Endothelial cell of umbilical vein (primary cell): ENCODE measurements at places on chromosomes 12 and 14. TPM values are rescaled to one million over a fixed set of nuclear protein-coding genes. Genes with fewer than 3 reads are reported as not detected.
A peak's percentile ranks its signal among the peaks of the same experiment; 100 is the strongest.

DNA sequence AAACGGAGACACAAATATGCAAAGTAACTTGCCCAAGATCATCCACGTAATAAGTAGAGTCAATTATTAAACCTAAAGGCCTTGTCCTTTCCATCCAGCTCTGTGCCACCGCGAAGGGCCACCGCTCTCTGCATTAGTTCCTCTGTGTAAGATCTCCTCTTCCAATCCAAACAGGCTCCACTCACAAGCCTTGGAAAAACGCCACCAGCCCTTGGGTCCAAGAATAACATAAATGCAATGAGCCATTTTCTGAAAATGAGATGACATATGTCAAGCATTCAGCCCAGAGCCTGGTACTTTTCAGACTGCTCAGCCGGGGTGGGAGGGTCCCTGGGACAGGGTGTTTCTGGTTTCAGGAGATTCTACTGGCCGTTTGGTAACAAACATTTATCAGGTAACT, 30.0 kb downstream of the DGLUCY start:
- peak; percentile 80 for DNase-seq
- no peak overlapping the region for H3K4me3 ChIP-seq
- no peaks in the 10 kb centered on the region for H3K36me3 ChIP-seq
- peak overlapping the region; percentile 99 for H3K27ac ChIP-seq

GRCh38 chr12:9143137-9143536, 27.4 kb upstream of the A2M start:
- no peaks in the 10 kb centered on the region for H3K36me3 ChIP-seq
- H3K27me3 ChIP-seq = peaks cover 6% of the 10 kb centered on the region
- no peaks in the 10 kb centered on the region for H3K4me1 ChIP-seq
- no peak overlapping the region for H3K27ac ChIP-seq
- no peak for DNase-seq

GRCh38 chr12:111412830-111413441, 7.2 kb downstream of the SH2B3 start:
- H3K36me3 ChIP-seq = peaks cover 2% of the 10 kb centered on the region
- H3K4me3 ChIP-seq = no peak overlapping the region
- H3K4me1 ChIP-seq = peaks cover 64% of the 10 kb centered on the region
- peak; percentile 32 for DNase-seq
- no peaks in the 10 kb centered on the region for H3K27me3 ChIP-seq
- peak overlapping the region; percentile 87 for H3K27ac ChIP-seq

- H3K4me1 ChIP-seq = no peaks in the 10 kb centered on the region
- no peaks in the 10 kb centered on the region for H3K27me3 ChIP-seq
- no peak overlapping the region for H3K4me3 ChIP-seq
- H3K36me3 ChIP-seq = no peaks in the 10 kb centered on the region
- no peak for DNase-seq
Measured at GRCh38 chr14:96046630-96047029, 7.5 kb downstream of the C14orf132 start.

Gene TSPAN19
- not detected in 2 replicates for total RNA-seq

Gene CIROP
- total RNA-seq = not detected in 2 replicates

DNA sequence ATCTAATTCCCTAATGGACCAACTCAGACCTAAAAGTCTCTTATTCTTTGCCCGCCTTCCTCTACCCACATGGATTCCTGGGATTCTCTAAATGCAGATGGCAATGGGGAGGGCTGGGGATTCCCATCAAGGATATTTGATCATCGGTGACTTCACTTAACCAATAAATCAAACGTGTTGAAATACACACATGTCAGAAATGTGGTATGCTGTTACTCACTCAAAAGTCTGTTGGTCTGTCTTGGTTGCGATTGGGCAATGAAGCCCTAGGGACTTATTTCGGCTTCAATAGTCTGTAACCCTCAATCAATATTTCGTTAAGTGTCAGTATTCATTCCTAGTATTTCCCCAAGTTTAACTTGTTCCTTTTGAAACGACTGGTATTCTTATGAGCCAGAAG, 117.2 kb upstream of the DIO3 start:
- H3K27ac ChIP-seq = no peak overlapping the region
- H3K4me3 ChIP-seq = no peak overlapping the region
- H3K27me3 ChIP-seq = no peaks in the 10 kb centered on the region
- no peaks in the 10 kb centered on the region for H3K4me1 ChIP-seq
- no peak for DNase-seq

GRCh38 chr12:105942281-105942680, 196.5 kb downstream of the NUAK1 start:
- no peak overlapping the region for H3K4me3 ChIP-seq
- H3K27ac ChIP-seq = no peak overlapping the region
- no peaks in the 10 kb centered on the region for H3K36me3 ChIP-seq

DNA sequence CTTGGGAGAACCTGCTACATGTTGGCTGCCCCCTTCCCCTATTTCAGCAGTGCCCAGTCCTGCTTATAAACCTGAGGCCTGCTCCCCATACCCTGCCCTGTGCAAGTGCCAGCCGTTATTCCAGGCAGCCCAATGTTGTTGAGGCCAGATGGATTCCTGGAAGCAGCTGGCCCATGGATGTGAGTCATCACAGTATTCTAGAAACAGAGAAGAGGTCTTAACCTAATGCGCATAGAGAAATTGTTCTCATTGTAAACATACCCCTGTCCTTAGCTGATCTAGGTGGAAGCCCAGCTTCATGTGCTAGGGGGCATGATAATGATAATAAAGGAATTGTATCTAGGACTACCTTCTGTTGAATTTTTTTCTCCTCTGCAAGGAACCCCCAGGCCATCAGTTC, 69.7 kb downstream of the TSPAN11 start:
- no peak overlapping the region for H3K4me3 ChIP-seq
- DNase-seq = peak; percentile 94
- no peak overlapping the region for H3K27ac ChIP-seq
- H3K36me3 ChIP-seq = no peaks in the 10 kb centered on the region

Gene SRGAP1
- 10.8 and 16.3 TPM in 2 replicates for total RNA-seq

Gene CCDC38
- not detected in 2 replicates for total RNA-seq

Gene FGD4
- total RNA-seq = 44.7 and 44.8 TPM in 2 replicates

Gene GPR137C
- 3.8 and 5.7 TPM in 2 replicates for total RNA-seq

DNA sequence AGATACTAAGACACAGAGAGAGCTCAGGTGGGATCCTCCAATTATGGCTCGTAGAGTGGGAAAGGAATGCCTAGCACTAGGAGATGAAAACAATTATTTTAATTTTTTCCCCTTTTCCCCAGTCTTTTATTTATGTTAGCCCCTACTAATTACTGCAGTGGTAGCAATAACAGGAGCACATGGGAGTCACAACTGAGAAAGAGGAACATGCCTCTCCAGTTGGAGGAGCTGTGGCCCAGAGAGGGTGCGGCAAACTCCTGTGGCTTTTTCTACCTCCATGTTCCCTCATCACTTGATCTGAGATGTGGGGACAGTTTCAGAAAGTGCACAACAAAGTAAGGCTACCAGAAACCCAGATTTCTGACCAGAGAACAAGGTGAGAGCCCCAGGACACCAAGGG, 25.9 kb upstream of the POC1B start:
- DNase-seq = no peak
- H3K27ac ChIP-seq = no peak overlapping the region
- no peak overlapping the region for H3K4me3 ChIP-seq
- peaks cover 2% of the 10 kb centered on the region for H3K4me1 ChIP-seq

- peak; percentile 84 for DNase-seq
- peaks cover 7% of the 10 kb centered on the region for H3K36me3 ChIP-seq
- H3K27me3 ChIP-seq = no peaks in the 10 kb centered on the region
- peak overlapping the region; percentile 79 for H3K27ac ChIP-seq
- peaks cover 16% of the 10 kb centered on the region for H3K4me1 ChIP-seq
Measured at GRCh38 chr14:64444984-64445845, 20.1 kb upstream of the AKAP5 start.

DNA sequence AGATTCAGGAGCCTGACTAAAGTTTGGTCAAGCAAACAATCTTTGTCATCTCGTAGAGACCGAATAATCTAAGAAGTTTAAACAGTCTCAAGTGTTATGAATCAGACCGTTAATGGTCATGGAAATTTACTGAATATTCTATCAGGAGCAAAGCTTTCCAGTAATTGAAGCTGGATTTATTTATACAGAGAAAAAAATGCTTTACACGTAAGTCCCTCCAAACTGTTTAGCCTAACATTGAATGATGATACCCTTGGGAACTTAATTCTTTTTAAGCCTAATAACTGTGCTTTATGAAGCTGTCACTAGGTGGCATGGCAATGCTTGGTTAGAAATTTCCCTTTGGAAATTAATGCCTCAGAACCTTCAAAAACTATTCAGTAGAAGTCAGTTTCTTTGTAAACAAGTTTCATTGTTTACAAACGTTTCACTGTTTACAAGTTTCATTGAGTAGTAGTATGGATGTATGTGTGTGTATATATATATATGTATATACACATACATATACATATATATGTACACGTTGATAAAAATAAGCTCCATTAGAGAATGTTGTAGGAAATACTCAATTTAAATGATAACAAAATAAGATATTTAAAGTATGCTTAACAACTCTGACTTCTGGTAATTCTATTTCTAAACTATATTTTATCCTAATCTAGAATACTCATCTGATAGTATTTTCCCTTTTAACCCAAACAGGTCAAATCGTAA, 32.1 kb downstream of the DEPDC4 start:
- no peak overlapping the region for H3K4me3 ChIP-seq
- peak; percentile 58 for DNase-seq
- no peaks in the 10 kb centered on the region for H3K4me1 ChIP-seq
- H3K36me3 ChIP-seq = no peaks in the 10 kb centered on the region
- H3K27me3 ChIP-seq = no peaks in the 10 kb centered on the region

DNA sequence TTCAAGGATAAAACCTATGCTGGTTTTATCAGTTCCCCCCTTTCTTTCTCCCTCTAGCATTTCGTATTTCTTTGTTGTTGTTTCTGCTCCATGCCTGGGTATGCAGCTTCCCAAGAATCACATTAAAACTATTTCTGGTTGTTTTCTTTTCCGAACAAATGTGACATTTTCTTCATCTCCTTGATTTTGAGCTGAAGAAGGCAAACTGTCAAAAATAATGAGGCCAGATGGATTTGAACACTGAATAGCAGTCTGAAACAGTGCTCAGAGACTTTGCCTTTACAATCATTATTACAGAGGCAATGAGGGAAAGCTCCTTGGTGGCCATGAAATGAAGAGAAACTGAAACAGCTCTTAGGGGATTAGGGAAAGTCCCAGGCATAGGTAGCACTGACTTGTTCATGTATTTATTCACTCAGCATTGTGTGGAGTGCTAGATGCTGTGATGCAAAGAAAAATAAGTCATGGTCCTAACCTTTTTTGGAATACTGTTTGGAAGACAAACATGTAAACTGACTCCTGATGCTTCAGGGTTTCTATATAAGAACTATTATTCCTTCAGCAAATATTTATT, 319.5 kb downstream of the FUT8 start:
- H3K4me1 ChIP-seq = no peaks in the 10 kb centered on the region
- no peaks in the 10 kb centered on the region for H3K36me3 ChIP-seq
- no peak for DNase-seq
- no peak overlapping the region for H3K4me3 ChIP-seq
- H3K27ac ChIP-seq = no peak overlapping the region

DNA sequence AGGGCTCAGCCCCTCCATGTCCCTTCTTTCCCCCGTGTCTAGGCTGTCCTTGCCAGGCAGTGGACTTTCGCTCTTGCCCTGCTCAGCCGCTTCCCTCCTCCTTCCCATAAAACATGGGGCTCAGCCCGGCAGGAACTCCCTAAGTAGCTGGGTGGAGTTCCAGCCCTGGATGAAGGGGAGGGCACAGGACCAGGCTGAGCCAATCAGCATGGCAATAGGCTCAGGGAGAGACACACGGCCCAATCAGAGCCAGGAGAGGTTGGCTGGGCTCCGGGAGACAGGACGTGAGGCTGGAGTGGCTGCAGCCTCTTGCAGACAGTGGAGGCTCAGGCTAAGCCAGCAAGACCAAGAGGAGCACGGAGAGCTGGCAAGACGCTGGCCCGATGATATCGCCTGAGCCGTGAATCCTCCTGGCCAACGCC, 54.3 kb downstream of the GALNT9 start:
- no peak overlapping the region for H3K4me3 ChIP-seq
- no peak overlapping the region for H3K27ac ChIP-seq
- DNase-seq = peak; percentile 31
- H3K27me3 ChIP-seq = no peaks in the 10 kb centered on the region
- H3K36me3 ChIP-seq = no peaks in the 10 kb centered on the region

DNA sequence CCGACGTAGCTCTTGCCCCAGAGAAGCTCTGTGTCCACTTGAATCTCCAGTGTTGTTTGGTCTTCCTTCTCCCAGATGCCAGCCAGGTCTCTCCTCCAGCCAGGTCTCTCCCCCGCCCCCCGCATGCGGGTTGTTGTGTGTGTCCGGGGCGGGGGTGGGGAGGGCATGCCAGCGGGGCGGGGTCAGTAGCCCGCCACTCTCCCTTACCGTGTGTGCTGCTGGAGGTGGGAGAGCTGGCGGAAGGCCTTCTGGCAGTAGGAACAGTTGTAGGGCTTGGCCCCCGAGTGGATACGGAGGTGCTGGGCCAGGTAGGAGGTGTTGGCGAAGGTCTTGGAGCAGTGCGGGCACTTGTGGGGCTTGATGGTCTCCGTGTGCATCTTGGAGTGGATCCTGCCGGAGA, 9.2 kb upstream of the ING4 start:
- no peaks in the 10 kb centered on the region for H3K4me1 ChIP-seq
- no peak overlapping the region for H3K4me3 ChIP-seq
- H3K27me3 ChIP-seq = no peaks in the 10 kb centered on the region
- peaks cover 34% of the 10 kb centered on the region for H3K36me3 ChIP-seq
- no peak for DNase-seq
- H3K27ac ChIP-seq = no peak overlapping the region

- no peak overlapping the region for H3K4me3 ChIP-seq
- peaks cover 30% of the 10 kb centered on the region for H3K4me1 ChIP-seq
- no peaks in the 10 kb centered on the region for H3K27me3 ChIP-seq
- H3K36me3 ChIP-seq = no peaks in the 10 kb centered on the region
Measured at GRCh38 chr14:77023001-77023996, 5.2 kb downstream of the IRF2BPL start.

Gene SOCS4
- 26.7 and 28.7 TPM in 2 replicates for total RNA-seq

GRCh38 chr12:5031958-5032357, 11.7 kb upstream of the KCNA5 start:
- no peaks in the 10 kb centered on the region for H3K36me3 ChIP-seq
- no peaks in the 10 kb centered on the region for H3K27me3 ChIP-seq

DNA sequence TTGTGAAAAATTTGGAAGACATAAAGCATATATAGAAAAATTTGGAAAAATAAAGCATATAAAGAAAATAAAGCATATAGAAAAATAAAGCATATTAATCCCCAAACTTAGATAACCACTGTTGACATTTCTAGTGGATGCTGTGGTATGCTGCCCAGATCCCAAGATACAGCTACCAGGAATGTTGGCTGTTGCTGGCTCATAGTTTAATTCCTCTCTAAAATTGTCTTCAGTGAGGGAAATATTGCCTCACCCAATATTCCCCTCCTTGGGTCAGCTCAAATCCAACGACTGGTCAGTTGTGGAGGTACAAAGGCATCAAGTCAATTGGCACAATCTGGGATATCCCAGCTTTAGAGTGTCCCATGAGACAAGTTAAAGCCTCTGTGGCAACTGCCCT, 10.1 kb upstream of the KICS2 start:
- H3K27me3 ChIP-seq = no peaks in the 10 kb centered on the region
- H3K4me3 ChIP-seq = no peak overlapping the region
- H3K27ac ChIP-seq = no peak overlapping the region
- no peaks in the 10 kb centered on the region for H3K4me1 ChIP-seq
- no peak for DNase-seq
- no peaks in the 10 kb centered on the region for H3K36me3 ChIP-seq

Gene SLC10A1
- not detected in 2 replicates for total RNA-seq
